NCI-H1417 treated with DMSO at 0.1 percent for 48 hours (cell line): ENCODE measurements at places on chromosomes 7 and 10.

GRCh38 chr10:77160679-77161078 is 476.9 kb downstream of the KCNMA1 start:
- DNase-seq, result peak; percentile 33

DNA sequence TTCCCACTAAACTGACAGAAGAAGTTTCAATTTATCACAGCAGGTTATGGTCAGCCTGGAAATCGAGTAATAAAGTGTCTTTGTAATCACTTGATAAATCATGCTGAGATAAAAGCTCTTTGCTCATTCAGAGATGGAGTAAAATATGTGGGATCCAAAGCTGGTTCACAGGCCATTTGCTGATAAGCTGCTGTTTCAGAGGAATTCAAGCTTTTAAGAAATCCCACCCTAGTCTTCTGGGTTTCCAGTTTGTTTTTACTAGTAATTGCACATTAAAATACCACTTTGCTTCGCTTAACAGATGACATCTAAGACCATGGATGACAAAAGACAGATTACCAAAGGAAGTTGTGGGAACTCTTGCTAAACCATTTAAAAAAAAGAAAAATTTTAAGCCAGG is 37.4 kb upstream of the CDK6 start:
- no peak for DNase-seq

DNA sequence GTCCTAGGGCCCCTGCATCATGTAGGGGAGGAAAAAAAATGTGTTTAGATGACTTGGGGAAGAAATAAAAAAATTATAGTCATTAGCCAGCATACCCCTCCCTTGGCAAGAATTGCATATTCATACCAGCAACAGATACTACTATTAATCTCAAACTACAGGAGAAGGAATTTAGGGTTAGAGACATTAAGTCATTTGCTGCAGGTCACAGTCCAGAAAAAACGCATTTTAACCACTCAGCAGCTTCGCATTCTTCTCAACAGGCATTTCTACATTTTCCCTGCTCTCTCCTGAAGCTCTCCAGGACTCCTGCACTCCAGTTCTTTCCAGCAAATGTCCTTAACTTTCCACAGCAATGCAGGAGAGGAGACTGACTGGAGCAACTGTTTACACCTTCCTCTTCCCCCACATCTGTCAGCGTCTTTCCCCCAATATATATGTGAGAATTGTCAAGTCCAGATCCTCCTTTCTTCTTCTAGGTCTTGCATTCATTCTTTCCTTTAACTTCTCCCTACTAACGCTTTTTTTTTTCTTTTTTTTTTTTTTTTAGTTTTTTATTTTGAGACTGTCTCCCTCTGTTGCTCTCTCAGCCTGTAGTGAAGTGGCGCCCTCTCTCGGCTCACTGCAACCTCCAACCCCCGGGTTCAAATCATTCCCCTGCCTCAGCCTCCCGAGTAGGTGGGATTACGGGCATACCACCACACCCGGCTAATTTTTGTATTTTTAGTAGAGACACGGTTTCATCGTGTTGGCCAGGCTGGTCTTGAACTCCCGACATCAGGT is 35.6 kb downstream of the PRPS1L1 start:
- no peak for DNase-seq

DNA sequence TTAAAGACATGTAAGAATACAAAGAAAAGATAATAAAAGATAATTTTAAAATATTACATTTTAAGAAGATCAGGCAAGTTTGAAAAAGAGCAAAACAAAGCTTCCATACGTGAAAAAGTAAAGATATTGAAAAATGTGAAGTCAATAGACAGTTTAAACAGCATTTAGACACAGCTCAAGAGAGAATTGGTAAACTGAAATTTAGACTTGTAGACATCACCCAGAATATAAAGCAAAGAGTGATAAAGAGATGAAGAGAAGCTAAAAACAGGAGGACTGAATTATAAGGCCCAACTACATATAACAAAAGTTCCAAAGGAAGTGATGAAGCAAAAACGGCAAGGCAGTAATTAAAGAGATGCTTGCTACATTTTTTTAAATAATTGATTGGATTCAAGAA is 13.8 kb downstream of the ADAM12 start:
- DNase-seq, result no peak

DNA sequence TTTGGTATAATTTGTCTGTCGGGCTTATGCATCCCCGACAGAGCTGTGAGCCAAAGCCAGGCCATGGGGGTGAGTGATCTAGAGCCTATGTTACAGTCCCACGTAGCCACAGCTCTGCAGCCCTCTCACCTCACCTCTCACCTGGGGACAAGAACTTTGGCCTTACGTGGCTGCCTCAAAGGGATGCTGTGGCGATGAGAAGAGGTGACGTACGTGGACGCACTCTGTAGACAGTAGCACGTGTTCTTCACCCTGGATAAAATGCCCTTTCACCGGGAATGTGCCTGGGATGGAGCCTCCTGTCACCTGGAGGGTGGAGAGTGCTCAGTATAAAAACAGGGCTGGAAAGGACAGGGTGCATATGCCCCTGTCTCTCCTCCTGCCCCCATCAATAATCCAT is 5.5 kb downstream of the HKDC1 start:
- DNase-seq, result no peak

DNA sequence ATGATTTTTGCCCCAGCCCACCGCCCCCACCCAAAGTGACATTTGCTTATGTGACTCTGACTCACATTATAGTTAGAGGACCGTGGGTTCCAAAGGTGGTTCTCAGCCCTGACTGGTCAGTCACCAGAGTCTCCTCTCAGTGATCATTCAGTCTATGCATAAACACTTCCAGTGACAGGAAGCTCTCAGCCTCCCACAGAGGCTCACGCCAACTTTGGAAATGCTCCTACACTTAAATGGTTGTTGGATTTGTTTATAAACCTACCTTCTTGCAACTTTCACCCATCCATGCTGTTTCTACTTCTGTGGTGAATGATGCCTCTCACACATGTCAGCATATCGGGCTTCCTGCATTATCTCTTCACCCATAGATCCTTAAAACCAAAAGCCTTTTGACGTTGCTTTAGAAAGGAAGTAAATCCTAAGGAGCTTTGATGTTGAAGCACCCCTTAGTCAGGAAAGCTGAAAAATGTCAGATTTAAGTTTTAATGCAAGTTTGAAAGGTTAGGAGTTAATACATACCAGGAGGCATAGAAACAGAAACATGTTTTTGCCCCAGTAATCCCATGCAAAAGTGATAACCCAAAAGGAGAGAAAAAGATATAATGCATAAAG is 46.5 kb upstream of the FGL2 start:
- DNase-seq, result no peak

DNA sequence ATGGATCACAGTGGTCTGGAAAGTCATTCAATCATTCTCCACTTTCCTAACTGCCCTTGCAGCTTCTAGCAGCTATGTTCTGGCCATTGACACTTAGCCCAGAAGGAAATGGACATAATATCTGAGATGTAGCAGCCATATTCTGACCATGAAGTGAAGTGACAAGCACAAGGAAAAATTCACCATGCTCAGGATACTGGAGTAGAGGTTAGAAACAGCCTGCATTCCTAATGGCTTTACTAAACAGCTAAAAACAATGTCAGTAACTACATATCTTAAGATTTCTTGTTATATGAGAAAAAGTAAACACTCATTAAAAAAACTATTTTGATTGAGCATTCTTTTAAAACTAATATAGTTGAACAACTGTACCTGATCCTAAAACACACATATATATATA is 443.8 kb downstream of the MAGI2 start:
- no peak for DNase-seq

DNA sequence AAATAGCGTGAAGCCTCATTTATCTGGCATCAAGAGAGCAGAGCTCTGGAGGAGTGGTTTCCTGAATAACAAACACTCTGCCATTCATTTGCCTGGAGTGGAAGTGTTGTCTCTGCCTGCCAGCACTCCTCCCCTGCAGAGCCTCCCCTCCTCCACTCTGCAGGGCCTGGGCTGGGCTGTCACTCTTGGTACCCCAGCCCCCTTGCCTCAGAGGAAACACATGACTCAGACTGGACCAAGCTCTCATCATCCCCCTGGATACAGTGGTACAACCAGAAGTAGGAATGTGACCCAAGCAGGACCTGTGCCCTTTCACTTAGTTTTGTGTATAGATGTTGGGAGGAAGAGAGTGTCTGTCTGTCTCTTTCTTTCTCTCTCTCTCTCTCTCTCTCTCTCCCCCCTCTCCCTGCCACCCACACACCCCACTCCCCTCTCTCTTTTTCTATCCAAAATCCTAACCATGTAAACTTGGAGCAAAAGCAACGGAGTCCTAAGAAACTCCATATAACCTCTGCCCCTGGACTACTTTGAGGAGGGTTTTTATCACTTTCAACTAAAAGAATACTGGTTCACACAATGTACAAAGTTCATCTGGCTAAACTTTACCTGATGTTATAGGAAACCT is 43.9 kb downstream of the DOCK4 start:
- DNase-seq, result peak; percentile 68

DNA sequence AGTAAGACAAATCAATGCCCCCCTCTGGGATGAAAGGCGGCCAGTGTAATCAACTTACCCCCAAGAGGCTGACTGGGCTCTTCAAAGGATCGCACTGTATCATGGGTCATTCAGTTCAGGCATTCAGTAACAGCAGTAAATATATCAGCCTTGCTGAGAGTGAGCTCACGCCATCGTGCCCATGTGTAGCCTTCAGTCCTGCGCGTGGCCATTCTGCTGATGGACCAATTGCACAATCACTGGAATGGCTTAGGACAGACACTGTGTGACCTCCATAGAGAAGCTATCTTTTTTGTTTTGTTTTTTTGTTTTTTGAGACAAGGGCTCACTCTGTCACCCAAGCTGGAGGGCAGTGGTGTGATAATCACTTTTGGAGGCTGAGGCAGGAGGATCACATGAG is 9.1 kb upstream of the PRKRIP1 start:
- no peak for DNase-seq

DNA sequence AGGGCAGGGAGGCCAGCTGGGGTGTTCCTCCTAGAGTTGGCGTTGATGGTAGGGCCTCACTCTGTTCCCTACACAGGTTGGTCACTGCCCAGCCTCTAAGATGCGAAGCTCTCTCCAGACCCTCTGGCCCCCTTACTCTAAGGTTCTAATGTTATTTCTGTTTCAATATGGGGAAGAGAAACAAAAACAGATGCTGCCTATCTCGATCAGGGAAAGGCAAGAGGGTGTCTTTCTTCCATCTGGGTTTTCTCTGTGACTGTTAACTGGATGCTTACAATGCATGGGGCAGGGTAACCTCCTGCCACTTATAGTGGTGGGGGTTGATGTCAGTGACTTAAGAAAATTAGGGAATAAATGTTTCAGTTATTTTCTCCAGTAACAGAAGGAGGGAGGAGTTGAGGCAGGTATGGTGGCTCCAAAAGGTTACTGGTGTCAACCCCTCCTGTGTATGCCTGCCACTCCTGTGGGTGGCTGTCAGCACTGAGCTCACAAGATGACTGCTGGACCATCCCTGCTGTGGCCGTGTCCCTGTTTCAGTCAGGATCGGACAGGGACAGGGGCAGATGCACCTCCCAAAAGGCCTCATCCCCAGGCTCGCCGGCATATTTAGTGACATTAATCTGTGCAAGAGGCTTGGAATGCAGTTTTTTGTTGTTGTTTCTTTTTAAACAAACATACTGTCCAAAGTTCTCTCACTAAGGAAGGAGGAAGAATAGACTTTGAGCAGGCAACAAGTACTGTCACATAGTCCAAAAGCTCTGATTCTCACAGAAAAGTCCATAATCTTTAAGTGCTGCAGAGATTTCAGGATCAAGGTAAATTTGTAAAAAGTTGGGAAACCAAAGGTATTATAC is 39.6 kb upstream of the SYPL1 start:
- no peak for DNase-seq

- no peak for DNase-seq
Observed at GRCh38 chr10:3042589-3042988, 24.8 kb upstream of the PFKP start.

GRCh38 chr10:87177-88080 is 38.3 kb upstream of the TUBB8 start:
- no peak for DNase-seq
